ENCODE measurements at places on chromosomes 7 and 10.

- DNase-seq, result no peak
Measured at GRCh38 chr7:38673795-38674194, 42.6 kb upstream of the AMPH start.

- no peak for DNase-seq
Measured at GRCh38 chr10:16745061-16745460, 72.2 kb downstream of the RSU1 start.

GRCh38 chr7:22672846-22673680 is 53.9 kb upstream of the IL6 start:
- peak; percentile 63 for DNase-seq

GRCh38 chr7:128450913-128451312 is 4.8 kb upstream of the HILPDA start:
- no peak for DNase-seq
